T-helper 2 cell treated with Interferon-gamma antibody and Interleukin-4, amounts not matched to agents 100 ng/mL and 5 ng/mL, for 36 hours (primary cell): ENCODE measurements at places on chromosomes 6 and 20. TPM values are rescaled to one million over a fixed set of nuclear protein-coding genes. Genes with fewer than 3 reads are reported as not detected.

Gene PRL
- total RNA-seq, result not detected in 2 replicates

Gene TMEM217
- total RNA-seq, result 2.9 and 3.0 TPM in 2 replicates

Gene FERMT1
- 0.45 and 0.75 TPM in 2 replicates for total RNA-seq

Gene NMBR
- total RNA-seq, result not detected in 2 replicates

Gene SMLR1
- not detected in 2 replicates for total RNA-seq

Gene CENPW
- 57.9 and 60.6 TPM in 2 replicates for total RNA-seq

Gene ADGRG6
- not detected in 2 replicates for total RNA-seq

Gene IP6K3
- not detected in 2 replicates for total RNA-seq

Gene PSMA7
- 317 and 321 TPM in 2 replicates for total RNA-seq

Gene GATA5
- total RNA-seq, result not detected in 2 replicates

Gene TTLL9
- not detected in 2 replicates for total RNA-seq

Gene CLIC5
- total RNA-seq, result 2.6 and 3.6 TPM in 2 replicates

Gene CALHM6
- total RNA-seq, result 17.1 and 20.7 TPM in 2 replicates

Gene DEFB124
- total RNA-seq, result not detected in 2 replicates

Gene FLRT3
- total RNA-seq, result not detected in 2 replicates

Gene BNIP5
- not detected in 2 replicates for total RNA-seq

Gene HLA-DPB1
- 49.5 and 51.7 TPM in 2 replicates for total RNA-seq

Gene SHLD1
- total RNA-seq, result 14.8 and 15.0 TPM in 2 replicates

Gene CRISP3
- not detected in 2 replicates for total RNA-seq

Gene HCK
- not detected in 2 replicates for total RNA-seq

Gene EPPIN
- not detected in 2 replicates for total RNA-seq

Gene MYLK4
- 0.30 and 0.36 TPM in 2 replicates for total RNA-seq

Gene TNXB
- total RNA-seq, result 5.7 and 7.6 TPM in 2 replicates

Gene FAM50B
- total RNA-seq, result 11.0 and 11.2 TPM in 2 replicates

Gene CNR1
- not detected in 2 replicates for total RNA-seq

Gene OR2H2
- total RNA-seq, result not detected in 2 replicates

Gene HSPA12B
- total RNA-seq, result not detected in 2 replicates

Gene CST4
- not detected in 2 replicates for total RNA-seq

Gene CCM2L
- not detected in 2 replicates for total RNA-seq

Gene CTSZ
- total RNA-seq, result 53.2 and 53.7 TPM in 2 replicates

Gene SIRPD
- total RNA-seq, result 0.20 and 0.23 TPM in 2 replicates
